ENCODE measurements at places on chromosomes 11 and 22.

- H3K4me1 ChIP-seq = peaks cover 43% of the 10 kb centered on the region
- peaks cover 35% of the 10 kb centered on the region for H3K36me3 ChIP-seq
- H3K4me3 ChIP-seq = peak overlapping the region; percentile 88
- H3K27ac ChIP-seq = peak overlapping the region; percentile 92
Measured at GRCh38 chr11:125627236-125627910, 2.4 kb downstream of the CHEK1 start.

GRCh38 chr22:36588285-36588684, 59.3 kb upstream of the EIF3D start:
- H3K27me3 ChIP-seq = peaks cover 18% of the 10 kb centered on the region
- H3K4me3 ChIP-seq = no peak overlapping the region
- no peak for DNase-seq
- H3K4me1 ChIP-seq = no peaks in the 10 kb centered on the region
- no peak overlapping the region for H3K27ac ChIP-seq

DNA sequence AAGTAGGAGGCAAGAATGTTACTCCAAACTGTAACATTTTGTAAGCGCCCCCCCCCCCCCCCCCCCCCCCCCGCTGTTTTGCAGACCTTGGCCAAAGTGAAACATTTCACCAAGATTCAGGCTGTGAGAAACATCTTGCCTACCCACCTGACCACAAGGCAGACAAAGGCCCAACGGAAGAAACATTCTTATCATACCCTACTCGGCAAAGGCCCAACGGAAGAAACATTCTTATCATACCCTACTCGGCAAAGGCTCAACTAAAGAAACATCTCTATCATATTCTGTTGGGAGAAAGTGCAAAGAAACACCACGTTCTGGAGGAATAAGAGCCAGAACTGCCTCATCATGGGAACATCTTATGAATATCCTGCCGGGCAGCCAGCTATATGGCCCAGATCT, 117.1 kb downstream of the JRKL start:
- H3K36me3 ChIP-seq = no peaks in the 10 kb centered on the region
- no peak overlapping the region for H3K4me3 ChIP-seq
- H3K27me3 ChIP-seq = no peaks in the 10 kb centered on the region
- no peaks in the 10 kb centered on the region for H3K4me1 ChIP-seq
- H3K27ac ChIP-seq = no peak overlapping the region

DNA sequence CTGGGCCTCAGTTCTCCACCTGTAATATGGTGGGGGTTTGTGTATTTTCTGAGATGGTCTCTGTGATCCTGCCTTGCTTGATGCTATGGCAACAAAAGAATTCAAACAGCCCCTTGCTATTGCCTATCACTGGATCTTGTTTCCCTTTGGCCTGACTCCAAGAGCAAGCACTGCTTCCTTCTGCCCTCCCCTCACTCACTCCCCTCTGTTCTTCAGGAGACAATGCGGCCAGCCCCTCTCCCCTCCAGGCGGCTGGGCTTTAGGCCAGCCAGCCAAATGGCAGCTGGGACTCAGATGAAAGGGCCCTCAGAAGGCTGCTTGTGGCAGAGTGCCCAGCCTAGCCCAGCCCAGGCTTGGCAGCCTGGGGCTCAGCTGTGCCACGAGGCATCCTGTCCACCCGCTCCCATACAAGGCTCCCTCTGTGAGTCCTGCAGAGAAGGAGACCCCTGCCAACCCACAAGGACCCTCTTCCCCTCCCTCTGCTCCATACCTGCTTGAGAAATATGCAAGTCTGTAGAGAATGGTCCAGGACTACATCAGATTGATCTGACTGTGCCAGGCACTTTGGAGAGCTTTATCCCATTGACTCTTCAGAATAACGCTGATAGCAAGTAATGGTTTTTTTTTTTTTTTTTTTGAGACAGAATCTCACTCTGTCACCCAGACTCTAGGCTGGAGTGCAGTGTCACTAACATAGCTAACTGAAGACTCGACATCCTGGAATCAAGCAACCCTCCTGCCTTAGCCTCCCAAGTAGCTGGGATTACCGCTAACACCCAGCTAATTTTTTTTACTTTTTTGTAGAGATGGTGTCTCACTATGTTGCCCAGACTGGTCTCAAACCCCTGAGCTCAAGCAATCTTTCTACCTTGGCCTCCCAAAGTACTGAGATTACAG, 7.6 kb upstream of the KCTD14 start:
- peaks cover 4% of the 10 kb centered on the region for H3K4me1 ChIP-seq
- no peak for DNase-seq
- H3K4me3 ChIP-seq = no peak overlapping the region
- H3K27ac ChIP-seq = no peak overlapping the region
- no peaks in the 10 kb centered on the region for H3K36me3 ChIP-seq

DNA sequence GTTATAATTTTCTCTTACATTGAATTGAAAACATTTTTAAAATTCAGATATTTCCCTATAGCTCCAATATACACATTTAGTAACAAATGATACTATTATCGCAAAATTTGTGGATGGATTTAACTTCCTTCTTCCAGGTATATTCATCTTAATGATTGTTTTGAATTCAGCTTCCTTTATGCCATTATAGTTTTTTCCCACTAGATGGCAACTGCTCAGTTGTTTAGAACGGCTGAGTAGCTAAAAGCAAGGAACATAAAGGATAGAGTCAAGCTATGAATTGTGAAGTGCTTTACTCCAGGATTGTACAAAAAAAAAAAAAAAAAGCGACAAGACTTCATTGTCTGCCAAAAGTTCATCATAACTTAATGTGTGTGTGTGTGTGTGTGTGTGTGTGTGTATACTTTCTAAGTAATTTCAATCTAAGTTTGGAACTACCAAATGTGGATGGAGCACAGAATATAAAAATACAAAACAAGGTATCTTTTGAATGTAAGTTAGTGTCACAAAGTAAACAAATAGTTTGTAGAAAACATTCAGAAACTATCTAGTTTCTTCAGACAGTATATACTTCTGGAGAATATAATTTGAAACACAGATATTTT, 846.4 kb downstream of the DLG2 start:
- no peaks in the 10 kb centered on the region for H3K36me3 ChIP-seq
- no peak overlapping the region for H3K27ac ChIP-seq
- H3K27me3 ChIP-seq = no peaks in the 10 kb centered on the region
- H3K4me1 ChIP-seq = no peaks in the 10 kb centered on the region
- no peak overlapping the region for H3K4me3 ChIP-seq
- no peak for DNase-seq

DNA sequence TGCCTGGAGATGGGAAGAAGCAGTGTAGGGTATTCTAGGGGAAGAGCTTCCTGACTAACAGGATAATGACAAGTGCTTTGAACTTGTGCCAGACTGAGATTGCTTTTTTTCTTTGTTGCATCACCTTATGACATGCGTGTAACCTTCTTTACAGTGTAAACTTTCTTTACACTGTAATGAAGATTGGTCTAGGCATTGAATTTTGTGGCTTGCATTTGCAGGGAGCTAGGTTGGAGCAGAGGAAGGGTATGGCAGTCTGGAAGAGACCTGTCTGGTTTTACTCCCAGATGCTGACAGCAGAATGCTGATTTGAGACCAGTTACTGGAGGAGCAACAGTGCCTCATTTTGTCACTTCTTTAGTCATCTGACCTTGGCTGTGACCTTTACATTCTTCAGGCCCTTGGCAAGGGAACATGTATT, 5.6 kb downstream of the DDB2 start:
- no peak overlapping the region for H3K4me3 ChIP-seq
- H3K27ac ChIP-seq = peak overlapping the region; percentile 51
- no peaks in the 10 kb centered on the region for H3K27me3 ChIP-seq
- peaks cover 66% of the 10 kb centered on the region for H3K36me3 ChIP-seq
- no peak for DNase-seq
- peaks cover 54% of the 10 kb centered on the region for H3K4me1 ChIP-seq

GRCh38 chr11:117232911-117233409, 489 bp downstream of the RNF214 start:
- peak overlapping the region; percentile 78 for H3K27ac ChIP-seq
- peak; percentile 52 for DNase-seq
- H3K36me3 ChIP-seq = peaks cover 16% of the 10 kb centered on the region
- H3K27me3 ChIP-seq = no peaks in the 10 kb centered on the region
- H3K4me1 ChIP-seq = peaks cover 45% of the 10 kb centered on the region

DNA sequence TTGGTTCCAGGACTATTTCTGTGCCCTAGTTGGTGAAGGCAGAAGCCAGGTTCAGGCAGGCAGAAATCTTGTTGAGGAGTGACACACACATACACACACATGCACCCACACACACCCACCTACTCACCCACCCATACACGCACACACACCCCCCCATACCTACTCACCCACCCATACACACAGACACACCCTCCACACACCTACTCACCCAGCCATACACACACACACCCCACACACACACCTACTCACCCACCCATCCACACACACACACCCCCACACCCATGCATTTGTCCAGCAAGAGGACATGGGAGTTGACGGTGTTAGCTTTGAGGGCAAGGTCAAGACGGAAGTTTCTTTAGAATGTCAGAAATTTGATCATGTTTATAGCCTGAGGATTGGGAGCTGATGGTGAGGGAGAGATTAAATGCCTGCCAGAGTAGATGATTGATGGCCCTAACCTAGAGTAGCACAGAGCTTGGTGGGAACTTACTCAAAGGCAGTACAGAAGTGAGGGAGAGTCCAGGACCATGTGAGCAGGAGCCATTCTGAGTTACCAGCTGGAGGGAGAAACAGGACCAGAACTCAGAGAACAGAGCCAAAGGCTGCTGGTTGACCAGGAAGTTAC, 68.9 kb downstream of the CYB5R2 start:
- no peak overlapping the region for H3K4me3 ChIP-seq
- H3K27ac ChIP-seq = no peak overlapping the region
- no peak for DNase-seq
- H3K4me1 ChIP-seq = no peaks in the 10 kb centered on the region
- no peaks in the 10 kb centered on the region for H3K27me3 ChIP-seq

DNA sequence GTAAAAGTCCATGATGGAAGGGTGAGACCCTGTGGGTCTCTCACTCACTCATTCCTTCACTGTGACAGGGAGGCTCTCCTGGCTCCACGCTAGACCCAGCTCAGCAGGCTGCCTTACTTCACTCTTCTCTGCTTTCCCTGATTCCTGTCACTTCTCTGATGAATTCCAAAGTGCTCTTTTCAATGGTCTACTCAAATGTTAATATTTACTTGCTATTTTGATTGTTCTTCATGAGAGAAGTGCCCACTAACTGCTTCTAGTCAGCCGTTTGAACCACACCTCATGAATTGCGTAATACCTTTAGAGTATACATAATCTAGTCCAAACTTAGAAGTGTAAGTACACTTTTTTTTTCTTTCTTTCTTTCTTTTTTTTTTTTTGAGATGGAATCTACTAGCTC, 1350.2 kb upstream of the RAG2 start:
- H3K27ac ChIP-seq = no peak overlapping the region
- no peaks in the 10 kb centered on the region for H3K4me1 ChIP-seq
- no peak for DNase-seq
- no peaks in the 10 kb centered on the region for H3K36me3 ChIP-seq
- no peak overlapping the region for H3K4me3 ChIP-seq

DNA sequence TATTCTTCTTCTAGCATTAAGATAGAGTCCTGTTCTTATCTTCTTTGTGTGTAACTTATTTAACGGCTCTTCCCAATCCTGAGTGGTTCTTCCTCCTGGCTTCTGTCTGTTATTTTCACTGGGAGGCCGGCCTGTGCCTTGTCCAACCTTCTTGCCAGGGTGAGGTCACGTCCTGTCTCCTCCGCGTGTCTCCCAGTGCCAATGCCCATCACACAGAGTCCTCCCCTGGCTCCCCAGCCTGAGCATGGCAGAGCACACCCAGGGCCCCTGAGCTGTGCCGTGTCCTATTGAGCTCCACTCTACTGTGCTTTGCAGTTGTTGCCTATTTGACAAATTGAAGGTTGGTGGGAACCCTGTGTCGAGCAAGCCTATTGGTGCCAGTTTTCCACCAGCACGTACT, 487.3 kb downstream of the BRD1 start:
- H3K27ac ChIP-seq = no peak overlapping the region
- no peak for DNase-seq
- H3K27me3 ChIP-seq = peaks cover 7% of the 10 kb centered on the region
- H3K4me1 ChIP-seq = no peaks in the 10 kb centered on the region
- H3K4me3 ChIP-seq = no peak overlapping the region

- H3K36me3 ChIP-seq = no peaks in the 10 kb centered on the region
- H3K27ac ChIP-seq = no peak overlapping the region
- no peaks in the 10 kb centered on the region for H3K4me1 ChIP-seq
- H3K4me3 ChIP-seq = no peak overlapping the region
Measured at GRCh38 chr22:26931471-26931870, 274.1 kb downstream of the MIAT start.

DNA sequence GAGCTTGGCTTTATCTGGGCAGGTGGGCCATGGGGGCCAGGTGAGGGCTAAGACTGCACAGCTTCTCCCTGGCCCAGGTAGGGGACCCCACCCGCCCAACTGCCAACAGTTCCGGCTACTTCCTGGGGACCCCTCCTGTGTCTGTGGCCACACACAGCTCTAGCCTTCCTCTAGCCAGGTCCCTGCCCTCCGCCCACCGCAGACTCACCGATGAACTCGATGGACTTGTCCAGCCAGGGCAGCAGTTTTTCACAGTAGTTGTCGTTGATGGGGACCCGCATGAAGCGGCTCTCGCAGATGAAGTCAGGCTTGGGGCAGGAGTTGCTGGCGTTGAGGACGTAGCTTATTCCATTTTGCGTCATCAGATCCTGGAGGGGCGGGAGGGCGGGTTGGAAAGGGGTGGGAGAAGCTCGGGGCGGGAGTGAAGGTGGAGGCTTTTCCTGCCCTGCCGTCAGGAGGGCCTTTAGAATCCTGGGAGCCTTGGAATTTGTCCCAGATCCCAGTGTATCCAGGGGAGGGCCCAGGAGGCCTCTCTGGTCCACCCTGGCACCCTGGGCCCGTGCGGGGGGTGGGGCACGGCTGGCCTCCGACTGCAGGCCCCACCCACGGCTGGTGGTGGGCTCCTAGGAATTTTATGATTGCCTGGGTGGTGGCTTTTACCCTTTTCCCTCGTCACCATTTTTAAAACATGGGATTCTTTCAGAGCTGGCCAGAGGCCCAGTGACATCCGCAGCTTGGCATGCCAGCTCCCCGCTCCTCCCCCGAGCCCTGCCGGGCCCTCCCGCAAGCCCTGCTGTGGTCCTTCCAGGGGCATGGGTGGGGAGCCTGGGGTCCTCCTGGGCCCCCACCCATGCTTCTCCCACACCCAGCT, 13.9 kb downstream of the DUSP8 start:
- H3K4me1 ChIP-seq = no peaks in the 10 kb centered on the region
- no peak for DNase-seq
- no peak overlapping the region for H3K4me3 ChIP-seq
- H3K27ac ChIP-seq = no peak overlapping the region
- no peaks in the 10 kb centered on the region for H3K27me3 ChIP-seq
- H3K36me3 ChIP-seq = no peaks in the 10 kb centered on the region

- no peak for DNase-seq
- no peak overlapping the region for H3K4me3 ChIP-seq
- H3K4me1 ChIP-seq = peaks cover 57% of the 10 kb centered on the region
- H3K27me3 ChIP-seq = no peaks in the 10 kb centered on the region
- H3K27ac ChIP-seq = peak overlapping the region; percentile 61
- H3K36me3 ChIP-seq = no peaks in the 10 kb centered on the region
Measured at GRCh38 chr11:14373941-14374646, 15.1 kb upstream of the RRAS2 start.

GRCh38 chr11:44446996-44447771, 118.3 kb upstream of the CD82 start:
- no peaks in the 10 kb centered on the region for H3K36me3 ChIP-seq
- DNase-seq = no peak
- H3K4me1 ChIP-seq = no peaks in the 10 kb centered on the region
- H3K27me3 ChIP-seq = peaks cover 2% of the 10 kb centered on the region

Data from activated CD8-positive, alpha-beta memory T cell treated with anti-CD3 and anti-CD28 coated beads, Interleukin-2, amount 10 ng/mL, durations not matched to agents 7 days and 5 days (primary cell).